Neural progenitor cell (in vitro differentiated cells): ENCODE measurements at places on chromosomes 7 and 10.

- DNase-seq: peak; percentile 95
- H3K4me3 ChIP-seq: peak overlapping the region; percentile 17
- H3K27ac ChIP-seq: peak overlapping the region; percentile 98
- no peaks in the 10 kb centered on the region for H3K36me3 ChIP-seq
- H3K4me1 ChIP-seq: peaks cover 26% of the 10 kb centered on the region
Measured at GRCh38 chr7:101402081-101402779, 39.6 kb downstream of the COL26A1 start.

DNA sequence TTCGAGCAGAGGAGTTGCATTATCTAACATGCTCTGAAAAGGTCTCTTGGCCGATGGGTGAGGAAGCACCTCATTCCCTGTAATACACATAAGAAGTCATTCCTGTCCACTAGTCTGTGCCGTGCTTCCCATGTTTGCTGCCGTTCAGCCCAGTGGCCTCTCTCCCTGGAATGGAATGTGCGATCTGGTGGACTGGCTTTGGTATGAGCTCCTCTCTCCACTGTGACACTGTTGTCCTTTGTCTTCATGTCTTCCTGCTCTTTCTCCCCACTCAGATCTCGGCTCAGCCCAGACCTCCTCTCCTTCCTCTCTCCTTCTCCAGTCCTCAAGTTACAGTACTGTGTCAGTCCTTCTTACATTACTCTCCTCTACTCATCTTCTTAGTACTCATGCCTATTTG is 192.8 kb upstream of the KLF6 start:
- H3K4me1 ChIP-seq: peaks cover 17% of the 10 kb centered on the region
- no peaks in the 10 kb centered on the region for H3K36me3 ChIP-seq
- no peaks in the 10 kb centered on the region for H3K27me3 ChIP-seq
- H3K27ac ChIP-seq: no peak overlapping the region
- no peak overlapping the region for H3K4me3 ChIP-seq
- no peak for DNase-seq

GRCh38 chr7:46764100-46764936 is 817.6 kb downstream of the TNS3 start:
- no peak overlapping the region for H3K4me3 ChIP-seq
- H3K36me3 ChIP-seq: no peaks in the 10 kb centered on the region
- H3K4me1 ChIP-seq: no peaks in the 10 kb centered on the region
- no peak overlapping the region for H3K27ac ChIP-seq

DNA sequence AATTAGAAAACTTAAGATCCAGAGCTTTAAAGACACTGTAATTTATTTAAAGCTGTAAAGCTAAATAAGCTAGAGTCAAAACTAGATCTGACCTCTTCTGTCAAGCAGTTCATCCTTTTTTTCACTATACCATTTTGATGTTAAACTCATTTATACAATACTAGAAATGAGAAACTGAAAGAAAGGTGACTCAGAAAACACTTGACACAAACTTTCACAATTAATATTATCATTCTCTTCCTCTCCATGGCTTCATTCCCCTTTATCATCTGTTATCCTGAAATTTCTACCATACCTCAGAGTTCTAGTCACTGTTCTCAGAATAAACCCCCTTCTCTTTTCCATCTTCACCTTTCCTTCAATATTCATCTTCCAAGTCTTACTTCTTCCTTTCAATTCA is 1.3 kb downstream of the FIGNL1 start:
- H3K36me3 ChIP-seq: peaks cover 6% of the 10 kb centered on the region
- no peak overlapping the region for H3K27ac ChIP-seq
- no peak for DNase-seq
- H3K4me1 ChIP-seq: peaks cover 11% of the 10 kb centered on the region
